ENCODE measurements at places on chromosomes 4 and X. TPM values are rescaled to one million over a fixed set of nuclear protein-coding genes. Genes with fewer than 3 reads are reported as not detected.

DNA sequence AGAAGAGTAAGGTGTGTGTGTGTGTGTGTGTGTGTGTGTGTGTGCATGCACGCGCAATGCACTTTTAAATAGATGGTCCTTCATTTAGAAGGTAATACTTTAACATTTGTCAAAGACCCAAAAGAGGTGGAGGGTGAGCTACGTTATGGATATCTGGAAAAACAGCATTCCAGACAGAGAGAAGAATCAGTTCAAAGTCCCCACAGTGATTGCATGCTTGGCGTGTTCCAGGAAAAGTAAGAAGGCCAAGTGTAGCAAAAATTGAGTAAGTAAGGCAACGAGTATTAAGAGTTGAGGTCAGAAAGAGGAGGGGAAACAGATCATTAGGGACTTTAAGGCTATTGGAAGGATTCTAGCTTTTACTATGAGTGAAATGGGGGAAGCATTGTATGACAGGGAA, 21.9 kb upstream of the GABRE start:
- DNase-seq = no peak
- H3K36me3 ChIP-seq = no peaks in the 10 kb centered on the region
- H3K27ac ChIP-seq = no peak overlapping the region
- H3K4me3 ChIP-seq = no peak overlapping the region

- H3K36me3 ChIP-seq = no peaks in the 10 kb centered on the region
- no peak for DNase-seq
- no peaks in the 10 kb centered on the region for H3K4me1 ChIP-seq
These were observed 10.5 kb downstream of the SLC34A2 start for GRCh38 chr4:25666031-25666630.

- no peak overlapping the region for H3K27ac ChIP-seq
- H3K4me3 ChIP-seq = no peak overlapping the region
- no peak for DNase-seq
- H3K4me1 ChIP-seq = peaks cover 5% of the 10 kb centered on the region
- no peaks in the 10 kb centered on the region for H3K36me3 ChIP-seq
- no peaks in the 10 kb centered on the region for H3K27me3 ChIP-seq
These were observed 64.6 kb upstream of the MTM1 start for GRCh38 chrX:150503898-150504219.

DNA sequence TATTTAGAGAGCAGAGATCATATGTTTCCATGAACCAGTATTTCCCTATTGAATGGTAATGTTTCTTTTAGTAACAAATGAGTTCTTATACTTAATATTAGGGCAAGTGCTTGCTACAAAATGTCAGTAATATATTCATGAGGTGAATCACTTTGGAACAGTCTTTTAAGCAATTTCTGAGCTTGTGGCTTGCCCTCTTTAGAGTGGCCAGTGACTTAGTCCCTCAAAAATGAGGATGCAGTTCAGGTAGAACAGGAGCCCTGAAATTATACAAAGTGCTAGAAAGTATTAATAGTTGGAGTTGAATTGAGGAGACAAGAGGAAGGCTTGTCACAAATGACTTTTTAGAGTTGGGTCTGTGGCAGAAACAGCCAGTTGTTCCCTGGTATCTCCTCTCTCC, 53.4 kb upstream of the PITX2 start:
- DNase-seq = no peak
- H3K36me3 ChIP-seq = no peaks in the 10 kb centered on the region
- H3K27ac ChIP-seq = no peak overlapping the region
- peaks cover 2% of the 10 kb centered on the region for H3K27me3 ChIP-seq

DNA sequence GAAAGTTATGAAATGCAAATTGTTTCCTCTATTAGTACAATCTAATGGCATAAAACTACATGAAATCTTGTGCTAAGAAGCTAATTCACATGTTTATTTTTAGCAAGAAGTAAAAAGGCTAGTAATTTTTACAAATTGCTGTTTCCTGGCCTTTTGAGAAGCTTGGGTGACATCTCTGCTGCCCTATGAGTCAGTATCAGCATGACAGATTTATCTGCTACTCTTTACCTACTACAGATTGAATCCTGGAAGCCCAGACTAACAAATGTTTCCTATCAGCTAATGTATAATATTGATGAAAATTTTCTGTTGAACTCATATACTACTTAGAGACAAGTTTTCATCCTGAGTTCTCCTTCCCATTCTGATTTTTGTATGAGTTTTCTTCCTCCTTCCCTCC, 232.4 kb downstream of the DCTD start:
- no peak for DNase-seq
- no peak overlapping the region for H3K27ac ChIP-seq

C4orf36 gene
- 0.51 TPM for total RNA-seq

Data from osteocyte (in vitro differentiated cells).